ENCODE measurements at places on chromosomes 6 and 20. TPM values are rescaled to one million over a fixed set of nuclear protein-coding genes. Genes with fewer than 3 reads are reported as not detected.

Gene GTSF1L
- not detected for total RNA-seq

Gene WFDC6
- not detected for total RNA-seq

Gene ALDH8A1
- 0.46 TPM for total RNA-seq

Gene POU5F1
- total RNA-seq = 0.09 TPM

Gene ENPP5
- 0.46 TPM for total RNA-seq

Gene GMPR
- total RNA-seq = 9.7 TPM

Gene PKIB
- total RNA-seq = 1.1 TPM

Gene BPIFB2
- not detected for total RNA-seq

Gene RNGTT
- 13.5 TPM for total RNA-seq

Gene SLC17A3
- total RNA-seq = not detected

Gene POM121L2
- not detected for total RNA-seq

Gene CHMP4B
- 28.4 TPM for total RNA-seq

Gene GCNT2
- not detected for total RNA-seq

Gene CDS2
- 20.1 TPM for total RNA-seq

Gene SLC22A2
- not detected for total RNA-seq

Gene INSM1
- total RNA-seq = not detected

Gene TPD52L1
- 9.7 TPM for total RNA-seq

Gene MANEA
- 10.2 TPM for total RNA-seq

Gene LPA
- not detected for total RNA-seq

Gene PNPLA1
- total RNA-seq = under 0.01 TPM

Gene ZNF391
- total RNA-seq = 0.92 TPM

Gene CGAS
- 4.3 TPM for total RNA-seq

Gene JPH2
- total RNA-seq = 0.43 TPM

Gene BEND3
- 1.7 TPM for total RNA-seq

Gene DPPA5
- total RNA-seq = not detected

Gene OLIG3
- total RNA-seq = not detected

Gene MYLK2
- total RNA-seq = under 0.01 TPM

Gene DZANK1
- total RNA-seq = 0.85 TPM

Gene ADGRG6
- total RNA-seq = 6.4 TPM

Gene WFDC12
- total RNA-seq = not detected

Gene C20orf144
- total RNA-seq = 0.09 TPM

Gene IL17A
- not detected for total RNA-seq

Gene MUC22
- not detected for total RNA-seq

Gene FOXO3
- 26.9 TPM for total RNA-seq

Gene PARD6B
- 0.37 TPM for total RNA-seq

Gene CEBPB
- 77.2 TPM for total RNA-seq

Gene PKIG
- total RNA-seq = 88.0 TPM

Gene CRISP3
- total RNA-seq = not detected

Gene SOX18
- not detected for total RNA-seq

Gene SNAP91
- under 0.01 TPM for total RNA-seq

Gene OR10C1
- not detected for total RNA-seq

Gene PDE7B
- total RNA-seq = 58.1 TPM

Gene GPSM3
- total RNA-seq = 0.85 TPM

Gene GLO1
- total RNA-seq = 87.0 TPM

Gene TENT5A
- total RNA-seq = 47.5 TPM

Gene ZSCAN16
- total RNA-seq = 1.8 TPM

Gene RAET1G
- 4.1 TPM for total RNA-seq

Gene LINC00237
- total RNA-seq = not detected

Gene TFAP2B
- not detected for total RNA-seq

Gene STMND1
- not detected for total RNA-seq

Gene CCN5
- total RNA-seq = 5.0 TPM

Gene ECI2
- total RNA-seq = 100 TPM

Gene GINS1
- 1.4 TPM for total RNA-seq

Gene DUSP15
- not detected for total RNA-seq

Measured in smooth muscle cell of bladder (primary cell).